ENCODE measurements at places on chromosomes 16 and 17. TPM values are rescaled to one million over a fixed set of nuclear protein-coding genes. Genes with fewer than 3 reads are reported as not detected.

Gene CES5A
- not detected for total RNA-seq

Gene KRTAP4-1
- not detected for total RNA-seq

Gene CDIP1
- 30.3 TPM for total RNA-seq

Gene NOS2
- total RNA-seq: 0.07 TPM

Gene DCXR
- 93.1 TPM for total RNA-seq

Gene ST6GALNAC1
- total RNA-seq: 0.36 TPM

Gene PRKCB
- total RNA-seq: not detected

Gene HOXB3
- total RNA-seq: 49.9 TPM

Gene KRT37
- not detected for total RNA-seq

Gene P2RX5
- 4.8 TPM for total RNA-seq

Gene TLCD2
- 1.6 TPM for total RNA-seq

Gene SPATA32
- total RNA-seq: not detected

Gene OTOP2
- total RNA-seq: not detected

Gene MRC2
- total RNA-seq: 50.4 TPM

Gene MMP2
- total RNA-seq: 5.6 TPM

Gene DHRS7C
- not detected for total RNA-seq

Gene TMIGD1
- total RNA-seq: not detected

Gene CACNG5
- not detected for total RNA-seq

Gene APOH
- total RNA-seq: not detected

Gene KRTAP2-3
- 11.6 TPM for total RNA-seq

Gene USH1G
- not detected for total RNA-seq

Gene HOXB8
- total RNA-seq: 21.4 TPM

Gene C16orf89
- total RNA-seq: not detected

Gene AMDHD2
- total RNA-seq: 32.7 TPM

All from epithelial cell of proximal tubule (primary cell).